ENCODE measurements at places on chromosomes 13 and 19.

DNA sequence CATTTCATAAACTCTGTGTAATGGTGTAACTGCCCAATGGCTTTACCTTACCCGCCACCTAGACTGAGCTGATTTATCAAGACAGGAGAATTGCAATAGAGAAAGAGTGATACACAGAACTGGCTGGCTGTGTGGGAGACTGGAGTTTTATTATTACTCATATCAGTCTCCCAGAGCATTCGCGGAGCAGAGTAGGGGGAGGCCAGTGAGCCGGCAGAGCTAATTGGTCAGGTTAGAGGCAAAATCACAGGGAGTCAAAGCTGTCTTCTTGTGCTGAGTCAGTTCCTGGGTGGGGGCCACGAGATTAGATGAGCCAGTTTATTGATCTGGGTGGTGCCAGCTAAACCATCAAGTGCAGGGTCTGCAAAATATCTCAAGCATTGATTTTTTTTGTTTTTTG lies 23.4 kb upstream of the SLITRK1 start:
- DNase-seq, result no peak

GRCh38 chr13:114066956-114067355 lies 65.5 kb downstream of the RASA3 start:
- DNase-seq, result no peak

DNA sequence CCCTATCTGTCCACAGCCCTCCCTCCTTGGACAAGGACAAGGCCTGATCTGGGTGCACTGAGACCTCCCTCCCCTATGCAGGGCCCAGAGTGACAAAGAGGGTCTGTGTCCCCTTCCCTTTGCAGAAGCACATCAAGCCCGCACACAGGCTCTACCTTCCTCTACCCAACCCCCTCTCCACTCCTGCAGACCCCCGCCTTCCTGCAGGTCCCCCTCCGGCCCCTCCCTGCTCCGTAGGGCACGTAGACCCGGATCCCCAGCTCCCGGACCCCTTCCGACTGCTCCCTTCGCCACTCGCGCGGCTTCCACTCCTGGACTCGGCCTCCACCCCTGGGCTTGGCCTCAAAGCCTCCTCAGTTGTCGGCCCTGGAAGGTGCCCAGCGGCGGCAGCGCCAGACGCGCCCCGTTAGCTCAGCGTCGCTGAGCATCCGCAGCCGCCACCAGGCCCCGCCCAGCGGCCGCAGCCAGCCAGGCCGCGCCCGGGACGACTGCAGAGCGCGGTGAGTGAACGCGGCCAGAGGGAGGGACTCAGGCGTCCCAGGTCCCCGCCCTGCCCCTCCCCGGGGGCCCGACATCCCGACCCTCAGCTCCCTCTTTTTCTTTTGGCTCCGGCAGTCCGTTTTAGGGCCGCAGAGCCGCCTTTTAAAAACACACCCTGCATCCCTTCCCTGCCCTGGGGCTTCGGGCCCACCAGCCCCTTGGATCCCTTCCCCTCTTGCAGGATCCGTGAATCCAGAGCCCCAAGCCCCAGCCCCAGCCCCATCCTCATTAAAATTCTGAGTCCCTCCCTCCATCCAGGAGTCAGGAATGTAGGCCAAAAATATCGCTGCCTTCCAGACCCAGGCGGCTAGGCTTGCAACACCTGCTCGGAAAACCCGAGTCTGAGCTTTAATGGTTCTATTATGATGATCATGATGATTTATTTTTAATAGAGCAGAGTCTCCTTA lies 1.5 kb upstream of the MYADM start:
- DNase-seq, result peak; percentile 86

GRCh38 chr13:27170516-27171243 lies 931 bp downstream of the USP12 start:
- peak; percentile 40 for DNase-seq

DNA sequence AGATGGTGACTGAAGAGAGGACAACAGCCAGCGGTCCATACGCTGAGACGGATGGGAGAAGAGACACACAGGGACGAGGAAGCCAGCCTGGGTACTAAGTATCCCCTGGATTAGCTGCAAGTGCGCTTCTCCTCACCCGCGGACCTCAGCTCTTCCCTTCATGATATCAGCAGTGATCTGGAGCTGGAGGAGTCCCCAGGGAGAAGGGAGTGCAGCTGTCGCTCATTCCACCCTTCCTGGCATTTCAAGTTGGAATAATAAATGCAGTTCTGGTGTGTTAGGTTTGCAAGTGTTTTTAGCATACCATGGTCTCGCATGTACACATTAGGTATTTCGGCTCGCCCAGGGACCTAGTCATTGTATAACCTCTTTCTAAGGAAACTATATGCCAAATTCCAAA lies 88.5 kb upstream of the C1QTNF9B start:
- no peak for DNase-seq

DNA sequence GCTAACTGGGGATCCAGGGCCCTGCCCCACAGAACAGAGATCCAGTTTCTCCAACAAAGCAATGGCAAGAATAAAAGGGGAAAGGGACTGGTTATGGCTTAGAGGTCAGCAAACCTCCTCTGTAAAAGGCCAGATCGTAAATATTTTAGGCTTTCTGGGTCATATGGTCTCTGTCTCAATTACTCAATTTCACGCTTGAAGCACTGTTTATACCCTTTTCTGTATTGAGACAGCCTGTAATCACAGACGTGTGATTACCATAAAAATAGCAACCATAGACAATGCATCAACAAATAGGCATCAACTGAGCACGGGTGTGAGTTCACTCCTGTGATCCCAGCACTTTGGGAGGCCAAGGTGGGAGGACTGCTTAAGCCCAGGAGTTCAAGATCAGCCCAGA lies 9.3 kb downstream of the RAB3D start:
- no peak for DNase-seq

- peak; percentile 90 for DNase-seq
Observed at GRCh38 chr19:54168174-54168917, 4.6 kb downstream of the TMC4 start.

DNA sequence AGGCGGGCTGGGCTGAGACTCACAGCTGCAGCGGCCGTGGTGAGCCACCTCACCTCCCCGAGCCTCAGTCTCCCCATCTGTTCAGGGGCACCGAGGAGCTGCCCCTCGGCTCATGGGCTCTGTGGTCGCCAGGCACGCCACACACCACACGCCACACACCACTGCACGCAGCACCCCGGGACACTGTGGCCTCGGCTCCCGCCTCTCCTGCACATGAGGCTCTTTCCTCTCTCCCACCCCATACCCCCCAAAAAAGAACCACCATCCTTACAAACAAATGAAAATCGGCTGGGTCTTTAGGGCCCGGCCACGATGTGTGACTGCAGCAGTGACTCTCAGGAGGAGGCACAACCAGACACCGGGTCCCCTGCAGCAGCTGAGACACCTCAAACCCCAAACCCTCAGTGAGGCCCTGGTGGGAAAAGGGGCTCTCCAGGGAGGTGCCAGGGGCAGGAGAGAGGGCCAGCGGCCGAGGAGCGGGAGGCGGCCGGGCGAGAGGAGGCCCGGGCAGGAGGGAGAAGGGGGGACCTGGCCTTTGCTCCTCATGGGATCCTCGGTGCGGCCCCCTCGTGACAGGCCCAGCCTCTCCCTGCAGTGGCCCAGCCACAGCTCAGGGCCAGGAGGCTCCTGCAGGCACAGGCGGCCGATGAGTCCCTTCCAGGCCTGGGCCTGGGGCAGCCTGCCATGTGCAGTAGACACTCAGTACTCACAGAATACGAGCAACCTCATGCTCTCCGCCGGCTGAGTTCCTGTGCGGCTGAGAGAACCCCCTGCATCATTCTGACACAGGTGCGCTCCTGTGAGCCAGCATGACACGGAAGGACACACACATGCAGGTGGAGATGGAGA lies 66.3 kb downstream of the RASA3 start:
- no peak for DNase-seq

DNA sequence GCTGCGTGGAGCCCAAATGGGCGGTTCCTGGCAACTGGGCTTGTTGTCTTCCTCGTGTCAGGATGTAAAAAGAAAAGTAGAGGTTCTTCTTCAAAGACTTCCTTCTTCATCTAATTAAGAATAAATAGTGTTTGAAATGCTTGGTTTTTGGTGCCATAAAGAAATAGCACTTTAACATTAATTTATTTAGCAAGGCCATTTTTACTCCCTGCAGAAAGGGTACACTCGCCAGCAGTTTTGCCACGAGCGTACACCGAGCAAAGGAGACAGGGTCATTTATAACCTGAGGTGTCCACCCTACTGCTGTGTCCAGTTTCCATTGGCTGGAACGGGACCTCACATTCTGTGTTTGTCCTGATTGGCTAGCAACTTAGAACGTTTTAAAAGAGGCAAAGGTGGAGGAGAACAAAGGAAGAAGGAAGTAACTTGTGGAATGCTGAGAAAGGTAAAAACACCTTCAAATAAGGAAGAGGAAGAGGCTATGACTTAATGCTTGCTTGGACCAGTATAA lies 21.8 kb upstream of the OR10H1 start:
- no peak for DNase-seq

DNA sequence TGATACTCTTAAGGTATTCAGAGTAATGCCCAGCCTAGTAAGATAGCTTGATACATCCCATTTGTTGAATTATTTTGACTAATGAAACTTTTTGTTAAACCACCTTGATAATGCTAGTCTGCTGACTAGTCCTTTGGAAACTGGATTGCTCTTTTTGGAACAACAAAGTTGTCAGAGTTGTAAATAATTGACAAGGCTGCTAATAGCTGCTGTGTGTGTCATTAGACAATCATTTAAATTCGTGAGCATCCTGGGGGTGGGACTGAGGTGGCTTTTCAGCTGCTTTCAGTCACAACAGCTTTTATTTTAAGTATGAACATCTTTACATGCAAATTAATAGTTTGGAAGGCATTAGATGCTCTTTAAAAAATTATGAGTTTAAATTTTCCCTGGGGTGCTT lies 153.5 kb downstream of the HS6ST3 start:
- no peak for DNase-seq

- no peak for DNase-seq
Observed at GRCh38 chr13:98254513-98254912, 77.4 kb upstream of the RNF113B start.

- peak; percentile 87 for DNase-seq
Observed at GRCh38 chr19:30371161-30371836, 885 bp upstream of the ZNF536 start.

DNA sequence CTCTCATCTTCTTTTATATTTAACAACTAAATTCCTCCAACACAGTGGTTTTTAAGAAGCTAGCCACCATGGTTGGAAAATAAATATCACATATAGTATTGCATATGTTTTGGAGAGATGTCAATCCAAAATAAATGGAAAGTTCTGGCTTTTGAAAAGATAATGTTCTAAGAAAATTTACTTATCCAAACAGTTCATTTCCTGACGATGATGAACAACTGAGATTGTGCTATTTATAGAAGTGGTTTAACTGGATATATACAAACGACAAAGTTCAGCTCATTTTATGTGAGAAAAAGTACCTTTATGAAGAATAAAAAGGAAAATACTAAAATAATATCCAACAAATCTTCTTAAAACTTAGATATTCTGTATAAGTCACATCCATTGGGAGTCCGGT lies 174.7 kb downstream of the MZT1 start:
- no peak for DNase-seq

DNA sequence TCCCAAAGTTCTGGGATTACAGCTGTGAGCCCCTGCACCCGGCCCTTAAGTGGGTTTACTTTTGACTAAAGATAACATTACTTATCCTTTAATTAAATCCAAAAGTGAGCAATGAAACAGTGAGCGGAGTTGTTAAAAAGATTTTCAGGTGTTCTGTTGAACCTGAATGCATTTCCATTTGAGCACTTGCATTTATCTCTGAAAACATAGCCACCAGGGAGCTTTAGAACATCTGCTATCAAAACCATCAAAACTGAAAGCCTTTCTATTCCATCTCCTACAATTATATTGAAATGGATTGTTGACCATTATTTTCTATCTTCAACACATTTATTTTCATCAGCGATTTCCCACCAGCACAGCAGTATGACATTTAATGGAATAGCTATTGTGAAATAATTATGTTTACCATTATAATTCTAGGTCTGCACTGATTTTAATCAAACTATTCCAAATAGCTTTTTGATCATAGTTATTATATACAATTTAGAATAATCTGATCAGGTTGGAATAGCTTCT lies 269.0 kb downstream of the FGF14 start:
- no peak for DNase-seq

- peak; percentile 41 for DNase-seq
Observed at GRCh38 chr13:75372517-75372916, 109.5 kb downstream of the TBC1D4 start.

- DNase-seq, result peak; percentile 64
Observed at GRCh38 chr13:44575741-44576350, at the start of gene TSC22D1. Gene TSC22D1, minus strand, starts transcription at chr13:44576330. Its CDS starts 256 bp downstream, at chr13:44576074.

DNA sequence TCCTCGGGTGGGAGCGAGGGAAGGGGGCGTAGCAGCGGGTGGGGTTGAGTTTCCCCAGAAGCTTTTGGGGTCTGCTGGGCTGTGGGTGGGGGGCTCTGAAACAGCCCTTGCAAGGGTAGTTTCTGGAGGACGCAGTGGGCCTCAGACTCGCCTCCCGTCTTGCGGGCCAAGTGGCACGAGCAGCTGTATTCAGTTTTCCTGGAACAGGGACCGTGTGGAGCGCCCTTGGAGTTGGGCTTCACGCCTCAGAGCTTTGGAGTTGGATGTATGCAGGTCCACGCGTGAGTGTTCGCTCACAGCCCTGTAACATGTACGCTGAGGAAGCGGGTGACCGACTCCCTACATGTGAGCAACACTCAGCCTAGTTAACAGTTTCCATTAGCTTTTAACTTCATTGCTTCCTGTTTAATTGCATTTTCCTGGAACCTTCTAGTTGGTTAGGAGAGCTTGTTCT lies 603 bp downstream of the TM9SF2 start:
- DNase-seq, result peak; percentile 12

- DNase-seq, result no peak
Observed at GRCh38 chr19:56966697-56967299, 126.3 kb upstream of the PEG3 start.

GRCh38 chr13:68490594-68490993 lies 1260.5 kb upstream of the PCDH9 start:
- DNase-seq, result no peak

DNA sequence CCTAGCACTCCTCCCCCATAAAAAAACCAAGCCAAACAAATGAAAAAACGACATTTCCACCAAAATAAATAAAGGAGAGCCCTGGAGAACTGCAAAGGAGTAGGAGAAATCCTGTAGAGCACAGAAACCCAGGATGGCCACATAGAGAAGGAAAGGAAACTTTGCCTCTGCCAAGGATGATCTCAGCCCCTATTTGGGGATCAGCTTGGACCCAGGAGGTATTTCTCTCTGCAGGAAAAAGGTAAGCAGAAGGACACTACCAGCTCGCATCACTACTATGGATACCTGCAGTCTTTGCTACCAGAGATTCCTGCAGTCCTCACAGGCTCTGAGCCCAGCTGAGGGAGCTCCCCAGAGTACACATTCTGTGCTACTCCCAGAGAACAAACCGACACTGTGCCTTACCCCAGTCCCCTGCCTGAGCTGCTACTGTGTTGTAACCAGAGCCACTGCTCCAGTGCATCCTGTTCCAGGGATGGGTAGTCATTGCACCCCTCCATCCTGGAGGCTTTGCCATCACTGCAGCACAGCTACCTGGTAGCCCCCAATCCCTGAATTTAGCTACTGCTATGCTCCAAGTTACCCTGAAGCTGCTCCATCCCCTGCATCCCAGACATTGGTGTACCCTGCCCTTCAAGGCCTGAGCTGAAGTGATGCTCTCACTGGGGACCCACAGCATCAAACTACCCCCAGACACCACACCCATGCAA lies 41.7 kb downstream of the VWA8 start:
- DNase-seq, result no peak

GRCh38 chr13:74136084-74136658 lies 2.0 kb upstream of the KLF12 start:
- DNase-seq, result peak; percentile 24
